ENCODE measurements at places on chromosomes 2 and 18.
A peak's percentile ranks its signal among the peaks of the same experiment; 100 is the strongest.

DNA sequence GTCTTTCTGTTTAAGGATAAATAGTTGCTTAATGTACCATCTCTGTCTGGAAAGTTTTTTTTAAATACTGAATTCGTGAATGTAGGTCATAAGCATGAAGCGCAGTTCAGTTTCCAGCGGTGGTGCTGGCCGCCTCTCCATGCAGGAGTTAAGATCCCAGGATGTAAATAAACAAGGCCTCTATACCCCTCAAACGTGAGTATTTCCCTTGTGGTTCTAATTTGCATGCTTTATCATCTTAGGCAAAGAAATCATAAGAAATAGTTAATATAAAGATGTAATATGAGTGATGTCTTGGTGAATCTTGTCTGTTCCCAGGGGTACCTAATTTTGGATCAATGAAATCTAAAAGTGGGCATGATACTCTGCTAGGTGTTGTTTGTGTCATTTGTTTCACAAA lies 1.5 kb downstream of the NDC80 start:
- no peak for DNase-seq

DNA sequence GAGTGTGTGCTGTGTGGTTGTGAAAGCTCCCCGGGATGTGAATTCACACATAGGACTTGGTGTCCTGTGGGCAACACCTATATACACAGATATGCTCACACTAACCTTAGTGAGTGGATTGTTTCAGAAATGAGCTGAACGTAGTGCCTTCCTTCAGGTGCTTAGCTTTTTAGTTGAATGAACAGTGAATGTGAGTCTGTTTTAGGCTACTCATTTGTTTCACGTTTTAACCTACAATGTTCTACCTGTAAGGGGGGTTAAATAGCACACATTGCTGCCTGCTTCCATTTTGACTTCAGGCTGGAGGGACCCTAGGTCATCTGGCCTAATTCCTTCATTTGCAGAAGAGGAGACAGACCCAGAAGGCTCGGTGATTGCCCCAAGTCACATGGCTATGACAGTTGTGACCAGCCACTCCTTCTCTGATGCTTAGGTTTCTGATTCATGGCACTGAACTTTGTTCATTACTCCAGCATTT lies 1.0 kb downstream of the PLEK start:
- no peak for DNase-seq

DNA sequence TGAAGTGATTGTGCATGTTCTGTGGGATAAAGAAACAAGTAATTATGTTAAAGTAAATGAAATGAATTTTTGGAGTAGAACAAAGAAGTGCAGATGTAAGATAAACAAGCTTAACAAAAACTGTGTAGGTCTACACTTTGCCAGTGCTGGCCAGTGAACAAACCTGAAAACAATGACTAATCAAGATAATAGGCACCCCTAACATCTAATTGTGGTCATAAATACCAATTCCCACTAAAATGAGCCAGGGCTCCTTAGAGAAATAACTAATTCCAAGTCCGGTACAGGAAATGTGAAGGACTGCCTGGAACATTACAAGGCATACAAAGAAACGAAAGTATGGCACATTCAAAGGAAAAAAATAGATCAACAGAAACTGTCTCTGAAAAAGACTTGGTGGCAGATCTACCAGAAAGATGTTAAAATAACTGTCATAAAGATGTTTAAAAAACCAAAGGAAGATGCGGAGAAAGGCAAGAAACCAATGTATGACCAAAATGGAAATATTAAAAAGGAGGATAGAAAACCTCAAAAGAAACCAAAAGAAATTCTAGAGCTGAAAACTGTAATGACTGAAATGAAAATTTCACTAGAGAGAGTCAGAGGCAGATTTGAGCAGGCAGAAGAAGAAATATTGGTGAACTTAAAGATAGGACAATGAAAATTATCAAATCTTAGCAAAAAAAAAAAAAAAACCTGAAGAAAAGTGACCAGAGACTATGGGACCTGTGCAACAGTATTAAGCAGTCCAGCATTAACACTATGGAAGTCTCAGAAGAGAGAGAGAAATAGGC lies 94.7 kb upstream of the SLC66A3 start:
- DNase-seq, result no peak

- no peak for DNase-seq
Observed at GRCh38 chr2:67516899-67517530, 119.9 kb downstream of the ETAA1 start.

- no peak for DNase-seq
Observed at GRCh38 chr2:143354050-143354750, 225.0 kb downstream of the ARHGAP15 start.

DNA sequence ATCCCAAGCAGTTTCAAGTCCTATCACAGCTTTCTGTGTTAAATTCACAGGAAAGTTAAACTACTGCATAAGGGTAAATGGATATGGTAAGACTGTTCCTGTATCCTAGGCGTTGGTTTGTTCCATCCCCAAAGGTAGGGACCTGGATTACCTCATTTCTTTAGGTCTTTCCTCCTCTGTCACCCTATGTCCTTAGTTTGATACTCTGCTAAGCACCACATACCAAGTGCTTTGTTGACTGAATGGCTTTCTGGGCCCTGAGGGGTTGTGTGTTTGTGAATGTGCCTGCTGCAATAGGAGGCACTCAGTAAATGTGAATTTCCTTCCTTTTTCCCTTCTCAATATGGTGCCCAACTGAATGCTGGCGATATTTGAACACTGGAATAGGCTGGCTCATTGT lies 7.8 kb downstream of the NOSTRIN start:
- DNase-seq, result no peak

DNA sequence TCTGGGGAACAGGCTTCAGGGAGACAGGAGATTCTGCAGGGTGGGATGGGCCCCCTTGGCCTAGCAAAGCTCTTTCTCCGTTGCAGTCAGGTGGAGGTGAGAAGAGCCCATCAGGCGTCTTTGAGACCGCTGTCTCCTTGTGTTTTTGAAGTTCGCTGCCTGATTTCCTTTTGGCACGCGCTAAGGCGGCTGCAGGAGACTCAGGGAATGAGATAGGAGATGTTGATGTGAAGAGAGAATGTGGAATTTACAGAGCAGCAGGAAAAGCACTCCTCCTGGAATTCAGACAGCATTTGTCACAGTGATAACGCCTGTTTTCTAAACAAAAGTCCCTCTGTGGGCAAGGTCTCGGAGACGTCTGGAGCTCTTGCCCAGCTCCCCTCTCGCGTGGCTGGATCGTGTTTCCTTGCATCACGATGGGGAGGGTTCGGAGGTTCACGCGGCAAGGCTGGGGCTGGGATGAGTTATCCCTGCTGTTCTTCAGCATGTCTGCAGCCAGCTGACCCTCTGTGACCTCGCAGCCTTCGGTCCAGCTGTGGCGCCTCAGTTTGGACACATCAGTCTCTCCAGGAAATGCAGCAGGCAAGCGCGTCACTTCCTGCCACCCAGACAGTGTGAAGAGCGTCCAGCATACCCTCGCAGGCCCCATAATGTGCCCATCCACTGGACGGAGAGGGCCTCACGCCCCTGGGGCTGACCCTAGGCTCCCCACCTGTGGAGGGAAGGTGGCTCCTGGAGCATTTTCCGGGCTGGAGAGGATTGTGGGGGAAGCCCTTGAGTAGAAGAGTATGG lies 30.2 kb downstream of the GLI2 start:
- no peak for DNase-seq

DNA sequence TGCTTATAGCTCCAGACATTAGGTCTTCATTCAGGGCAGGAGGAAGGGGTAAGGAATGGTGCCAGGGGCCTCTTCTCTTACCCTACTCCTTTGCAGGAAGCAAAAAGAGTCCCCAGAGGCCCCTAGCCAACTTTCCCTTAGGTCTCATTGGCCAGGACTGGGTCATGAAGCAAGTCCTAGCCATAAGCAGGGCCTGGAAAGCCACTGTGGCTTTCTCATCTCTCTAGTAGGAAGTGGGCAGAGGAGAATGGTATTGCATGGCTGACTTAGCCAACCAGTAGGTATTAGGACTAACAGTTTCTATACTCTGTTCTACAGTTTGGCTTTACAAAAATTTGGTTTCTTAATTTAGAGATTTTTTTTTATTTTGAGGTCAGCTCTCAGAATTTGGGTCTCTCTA lies 4.8 kb downstream of the FAM228A start:
- DNase-seq, result no peak

GRCh38 chr2:20650393-20650876 lies 463 bp downstream of the HS1BP3 start:
- peak; percentile 50 for DNase-seq

All from HuH-7 (cell line).